Activated CD4-positive, alpha-beta memory T cell treated with anti-CD3 and anti-CD28 coated beads for 36 hours (primary cell): ENCODE measurements at places on chromosomes 6 and 20. TPM values are rescaled to one million over a fixed set of nuclear protein-coding genes. Genes with fewer than 3 reads are reported as not detected.

Gene WFDC6
- total RNA-seq, result not detected

Gene TFAP2A
- total RNA-seq, result not detected

Gene NDUFAF4
- 59.9 TPM for total RNA-seq

Gene ARFGEF3
- 0.71 TPM for total RNA-seq

Gene VNN1
- total RNA-seq, result not detected

Gene DEFB126
- total RNA-seq, result not detected

Gene RFX6
- total RNA-seq, result not detected

Gene CAGE1
- 0.22 TPM for total RNA-seq

Gene PRSS16
- 2.4 TPM for total RNA-seq

GRCh38 chr6:158037021-158037420, 55.4 kb downstream of the SYNJ2 start:
- no peak for DNase-seq
- H3K36me3 ChIP-seq, result peaks cover 30% of the 10 kb centered on the region
- no peak overlapping the region for H3K4me3 ChIP-seq
- no peak overlapping the region for H3K27ac ChIP-seq

GRCh38 chr20:36861625-36861874, 14.4 kb upstream of the TLDC2 start:
- peaks cover 22% of the 10 kb centered on the region for H3K27me3 ChIP-seq
- no peak overlapping the region for H3K27ac ChIP-seq
- H3K36me3 ChIP-seq, result no peaks in the 10 kb centered on the region
- no peak for DNase-seq
- peaks cover 10% of the 10 kb centered on the region for H3K4me1 ChIP-seq
- no peak overlapping the region for H3K4me3 ChIP-seq

DNA sequence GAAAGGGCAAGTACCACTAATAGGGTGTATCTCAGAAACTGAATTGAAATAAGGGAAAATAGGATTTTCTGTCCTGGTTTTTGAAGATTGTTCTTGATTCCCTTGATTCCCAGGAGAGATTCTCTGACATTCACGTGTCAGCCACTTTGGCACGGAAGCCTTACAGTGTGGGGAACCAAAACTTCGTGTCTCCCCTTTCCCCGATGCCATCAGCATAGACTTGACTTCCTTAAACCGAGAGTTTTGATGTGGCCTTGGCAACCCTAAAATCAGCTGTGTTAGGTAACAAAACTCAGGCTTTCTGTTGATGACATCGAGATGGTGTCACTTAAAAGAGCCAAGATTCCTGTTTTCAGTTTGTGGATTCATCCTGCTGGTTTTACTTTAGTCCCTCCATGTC, 7.5 kb downstream of the HMGN4 start:
- peaks cover 41% of the 10 kb centered on the region for H3K4me1 ChIP-seq
- H3K27ac ChIP-seq, result no peak overlapping the region
- H3K27me3 ChIP-seq, result no peaks in the 10 kb centered on the region

DNA sequence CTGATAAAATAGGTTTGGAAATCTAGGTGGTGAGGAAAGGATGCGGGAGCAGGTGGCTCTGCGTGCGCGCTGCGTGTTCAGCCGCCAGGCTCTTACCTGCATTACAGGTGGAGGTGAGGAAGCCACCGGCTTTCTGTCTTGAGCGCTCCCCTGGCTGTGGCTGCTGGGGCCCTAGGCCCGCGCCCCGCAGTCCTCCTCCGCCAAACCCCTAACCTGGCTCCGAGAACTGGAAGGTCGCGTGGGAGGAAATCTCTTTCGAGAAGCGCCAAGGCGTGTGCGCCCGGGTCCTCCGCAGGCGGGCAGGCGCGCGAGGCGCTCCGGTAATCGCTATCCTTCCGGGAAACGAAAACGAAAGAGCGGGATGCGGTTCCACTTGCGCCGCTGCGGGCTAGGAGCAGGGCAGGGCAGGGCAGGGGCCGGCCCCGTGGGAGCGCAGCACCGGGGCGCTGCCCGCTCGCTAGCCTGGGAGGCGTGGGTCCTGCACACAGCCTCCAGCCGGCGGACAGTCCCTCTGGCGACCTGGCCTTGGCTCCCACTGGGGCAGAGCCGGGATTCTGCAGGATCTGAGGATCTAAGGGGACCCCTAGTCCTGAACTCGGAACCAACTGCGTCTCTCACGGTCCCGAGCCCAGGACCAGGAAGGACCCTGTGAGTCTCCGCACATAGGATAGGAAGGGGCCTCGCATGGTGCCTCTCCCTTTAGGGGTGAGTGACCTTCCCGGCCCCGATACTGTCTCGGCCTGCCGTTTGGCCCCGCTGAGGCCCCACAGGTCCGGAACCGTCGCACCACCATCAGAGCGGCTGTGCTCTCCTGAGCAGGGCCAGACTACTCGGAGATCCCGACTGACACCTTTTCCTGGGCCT, at the start of gene ETV7:
ETV7 (minus strand) TSS at position 230 of the 864 bp plus-strand sequence; CDS start at position 102, 128 bp downstream.
- peaks cover 4% of the 10 kb centered on the region for H3K36me3 ChIP-seq
- peaks cover 45% of the 10 kb centered on the region for H3K4me1 ChIP-seq
- peak within 1 kb of the TSS; percentile 67 for H3K27ac ChIP-seq

GRCh38 chr6:21244897-21245470, 348.6 kb upstream of the SOX4 start:
- no peaks in the 10 kb centered on the region for H3K27me3 ChIP-seq
- no peak for DNase-seq
- H3K4me3 ChIP-seq, result no peak overlapping the region
- H3K27ac ChIP-seq, result no peak overlapping the region
- H3K4me1 ChIP-seq, result no peaks in the 10 kb centered on the region

- peak overlapping the region; percentile 92 for H3K4me3 ChIP-seq
- H3K36me3 ChIP-seq, result peaks cover 8% of the 10 kb centered on the region
- peak overlapping the region; percentile 92 for H3K27ac ChIP-seq
- peaks cover 44% of the 10 kb centered on the region for H3K4me1 ChIP-seq
Measured at GRCh38 chr6:26532699-26533531, 5.3 kb upstream of the HMGN4 start.

DNA sequence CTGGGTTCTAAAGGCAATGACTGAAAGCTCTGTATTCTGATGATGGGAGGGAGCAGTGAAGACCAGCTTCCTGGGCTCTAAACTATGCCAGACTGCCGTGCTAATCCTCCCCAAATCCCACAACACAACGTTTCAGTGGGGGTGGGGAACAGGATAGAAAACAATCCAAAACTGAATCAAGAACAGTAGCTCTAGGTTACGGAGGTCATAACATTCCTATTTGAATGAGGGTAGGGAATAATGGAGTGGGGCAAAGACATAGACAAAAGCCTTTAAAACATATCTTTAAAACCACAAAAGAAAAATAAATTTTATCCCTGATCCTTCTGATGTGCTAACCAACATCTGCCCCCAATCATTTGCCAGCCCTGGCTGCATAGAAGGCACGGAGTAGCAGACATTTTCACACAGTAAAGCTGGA, 7.8 kb downstream of the USP49 start:
- H3K36me3 ChIP-seq, result no peaks in the 10 kb centered on the region
- no peaks in the 10 kb centered on the region for H3K27me3 ChIP-seq
- no peak for DNase-seq
- H3K27ac ChIP-seq, result no peak overlapping the region
- no peaks in the 10 kb centered on the region for H3K4me1 ChIP-seq

DNA sequence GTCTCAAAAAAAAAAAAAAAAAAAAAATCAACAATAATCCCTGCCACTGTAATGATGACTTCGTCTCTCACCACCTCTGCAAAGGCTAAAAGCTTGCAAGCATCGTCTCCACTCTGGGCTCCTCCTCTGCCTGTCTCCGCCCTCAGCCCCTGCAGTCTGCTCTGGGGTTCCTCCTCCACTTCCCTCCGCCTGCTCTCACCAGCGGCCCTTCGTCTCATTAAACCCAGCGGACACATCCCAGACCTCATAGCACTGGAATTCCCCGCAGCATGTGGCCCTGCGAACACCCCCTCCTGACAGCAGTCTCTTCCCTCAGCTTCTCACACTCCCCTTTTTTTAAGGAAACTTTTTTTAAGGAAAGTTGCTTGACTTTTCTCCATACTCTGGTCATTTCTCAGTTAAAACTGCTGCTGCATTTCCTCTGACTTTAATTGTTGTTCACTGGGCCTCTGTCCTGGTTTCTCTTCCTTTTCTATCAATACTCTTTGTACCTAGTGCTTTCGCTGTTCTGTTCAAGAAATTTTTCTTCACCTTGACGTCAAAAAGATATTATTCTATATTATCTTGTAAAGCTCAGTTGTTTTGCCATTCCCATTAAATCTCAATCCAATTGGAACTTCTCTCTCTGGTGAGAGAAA, 70.9 kb upstream of the PLEKHG1 start:
- H3K4me1 ChIP-seq, result no peaks in the 10 kb centered on the region
- H3K36me3 ChIP-seq, result no peaks in the 10 kb centered on the region
- H3K27me3 ChIP-seq, result peaks cover 3% of the 10 kb centered on the region
- DNase-seq, result no peak
- no peak overlapping the region for H3K27ac ChIP-seq

DNA sequence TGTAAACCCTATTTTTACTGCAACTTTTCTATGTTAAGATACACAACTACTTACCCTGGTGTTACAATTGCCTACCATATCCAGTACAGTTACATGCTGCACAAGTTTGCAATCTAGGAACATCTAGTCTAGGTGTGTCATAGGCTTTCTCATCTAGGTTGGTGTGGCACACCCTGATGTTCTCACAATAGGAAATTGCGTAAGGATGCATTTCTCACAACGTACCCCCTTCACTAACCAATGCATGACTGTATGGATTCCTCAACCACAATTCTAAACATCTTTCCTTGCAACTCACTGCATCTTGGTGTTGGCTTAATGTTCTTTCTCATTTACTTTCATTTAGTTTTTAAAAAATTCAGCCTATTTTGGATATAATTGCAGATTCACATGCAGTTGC, 31.6 kb downstream of the GJA10 start:
- H3K27me3 ChIP-seq, result no peaks in the 10 kb centered on the region
- H3K36me3 ChIP-seq, result peaks cover 29% of the 10 kb centered on the region
- no peak for DNase-seq
- peaks cover 36% of the 10 kb centered on the region for H3K4me1 ChIP-seq
- no peak overlapping the region for H3K4me3 ChIP-seq

GRCh38 chr6:25042036-25042521, 106.3 kb upstream of the RIPOR2 start:
- peak overlapping the region; percentile 91 for H3K4me3 ChIP-seq
- peaks cover 60% of the 10 kb centered on the region for H3K4me1 ChIP-seq
- H3K27me3 ChIP-seq, result no peaks in the 10 kb centered on the region

DNA sequence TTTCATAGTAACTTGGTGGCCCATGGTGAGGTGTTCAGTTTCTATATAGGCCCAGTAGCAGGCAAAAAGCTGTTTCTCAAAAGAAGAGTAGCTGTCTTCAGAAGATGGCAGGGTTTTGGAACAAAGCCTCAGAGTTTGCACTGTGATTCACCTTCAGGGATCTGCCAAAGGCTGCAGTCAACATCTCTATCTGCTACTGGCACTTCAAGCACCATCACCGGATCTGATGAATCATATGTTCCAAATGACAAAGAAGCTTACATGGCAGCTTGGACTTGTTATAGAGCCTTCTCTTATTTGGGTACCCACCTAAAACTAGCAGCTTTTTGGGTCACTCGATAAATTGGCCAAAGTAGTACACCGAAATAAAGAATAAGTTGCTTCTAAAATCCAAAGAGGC, 39.5 kb downstream of the PKIB start:
- H3K27ac ChIP-seq, result no peak overlapping the region
- DNase-seq, result no peak
- H3K4me1 ChIP-seq, result no peaks in the 10 kb centered on the region
- no peaks in the 10 kb centered on the region for H3K36me3 ChIP-seq
- no peak overlapping the region for H3K4me3 ChIP-seq
- no peaks in the 10 kb centered on the region for H3K27me3 ChIP-seq

GRCh38 chr6:27178407-27178730, 69.1 kb upstream of the PRSS16 start:
- peaks cover 10% of the 10 kb centered on the region for H3K4me1 ChIP-seq
- H3K27ac ChIP-seq, result peak overlapping the region; percentile 88
- peaks cover 3% of the 10 kb centered on the region for H3K36me3 ChIP-seq
- peak overlapping the region; percentile 88 for H3K4me3 ChIP-seq

- peak overlapping the region; percentile 68 for H3K27ac ChIP-seq
- H3K4me1 ChIP-seq, result peaks cover 90% of the 10 kb centered on the region
- H3K4me3 ChIP-seq, result no peak overlapping the region
- peaks cover 42% of the 10 kb centered on the region for H3K36me3 ChIP-seq
Measured at GRCh38 chr6:111776236-111777221, 96.7 kb downstream of the FYN start.

GRCh38 chr6:16822975-16823717, 61.9 kb upstream of the ATXN1 start:
- no peak overlapping the region for H3K4me3 ChIP-seq
- H3K4me1 ChIP-seq, result peaks cover 16% of the 10 kb centered on the region
- H3K36me3 ChIP-seq, result no peaks in the 10 kb centered on the region

- DNase-seq, result no peak
- no peaks in the 10 kb centered on the region for H3K27me3 ChIP-seq
- no peak overlapping the region for H3K4me3 ChIP-seq
- no peaks in the 10 kb centered on the region for H3K4me1 ChIP-seq
Measured at GRCh38 chr6:50455029-50455428, 258.3 kb upstream of the TFAP2D start.

GRCh38 chr6:32865724-32866443, 11.9 kb downstream of the PSMB9 start:
- H3K27ac ChIP-seq, result peak overlapping the region; percentile 9
- peaks cover 12% of the 10 kb centered on the region for H3K36me3 ChIP-seq
- no peak overlapping the region for H3K4me3 ChIP-seq
- H3K4me1 ChIP-seq, result peaks cover 35% of the 10 kb centered on the region
- DNase-seq, result peak; percentile 30

DNA sequence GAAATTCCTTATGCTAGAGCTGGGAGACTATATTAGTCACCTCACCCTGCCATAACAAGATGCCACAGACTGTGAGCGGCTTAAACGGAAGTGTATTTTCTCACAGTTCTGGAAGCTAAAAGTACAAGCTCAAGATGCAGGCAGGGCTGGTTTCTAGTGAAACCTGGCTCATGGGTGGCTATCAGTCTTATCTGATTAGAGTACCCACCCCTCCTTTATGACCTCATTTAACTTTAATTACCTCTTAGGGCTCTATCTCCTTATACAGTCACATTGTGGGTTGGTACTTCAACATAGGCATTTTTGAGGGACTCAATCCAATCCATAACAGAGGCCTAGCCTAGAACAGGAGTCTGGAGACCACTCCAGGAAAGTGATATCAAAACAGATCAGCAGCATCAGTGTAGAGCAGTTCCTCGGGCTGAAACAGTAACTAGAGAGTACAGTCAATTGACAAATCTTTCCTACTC, 2.3 kb upstream of the SNRNP48 start:
- peaks cover 4% of the 10 kb centered on the region for H3K27me3 ChIP-seq
- no peak for DNase-seq
- peaks cover 34% of the 10 kb centered on the region for H3K4me1 ChIP-seq
- H3K36me3 ChIP-seq, result peaks cover 6% of the 10 kb centered on the region
- no peak overlapping the region for H3K27ac ChIP-seq
